ENCODE measurements at places on chromosomes 3 and 15.

DNA sequence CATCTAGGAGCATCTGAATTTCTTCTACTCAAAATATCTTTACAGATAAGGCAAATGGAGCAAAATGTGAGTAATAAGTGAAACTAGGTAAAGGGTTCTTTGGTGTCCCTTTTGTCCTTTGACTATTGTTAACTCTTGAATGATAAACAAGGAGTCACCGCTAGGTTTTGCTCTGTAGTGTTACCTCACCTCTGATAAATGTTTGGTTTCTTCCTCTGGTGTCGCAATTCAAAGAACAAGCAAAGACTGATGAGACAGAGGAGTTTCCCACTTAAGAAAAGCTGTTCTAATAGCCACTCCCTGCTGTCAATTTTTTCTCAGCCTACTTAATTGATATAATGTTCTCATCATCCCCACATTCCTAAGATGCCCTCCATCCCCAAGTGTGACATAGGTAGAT lies 925.9 kb downstream of the IGSF11 start:
- no peak for DNase-seq

GRCh38 chr3:190495796-190496195 lies 18.1 kb upstream of the IL1RAP start:
- DNase-seq: peak; percentile 88

DNA sequence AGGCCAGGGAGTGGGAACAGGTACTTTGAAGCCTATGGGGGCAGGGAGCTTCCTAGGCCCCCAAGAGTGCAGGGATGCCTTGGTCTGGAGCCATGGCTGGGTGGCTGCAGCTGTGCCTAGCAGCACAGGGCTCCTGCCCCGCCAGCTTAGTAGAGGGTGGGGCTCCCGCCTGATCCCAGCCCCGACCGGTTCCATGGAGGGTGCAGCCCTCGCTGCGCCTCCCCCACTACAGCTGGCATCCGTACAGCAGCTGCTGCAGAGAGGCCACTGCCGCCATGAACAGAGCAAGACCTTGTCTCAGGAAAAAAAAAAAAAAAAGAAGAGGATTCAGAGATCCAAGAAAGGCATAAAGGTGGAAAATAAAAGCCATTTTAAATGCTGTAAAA lies 277.2 kb downstream of the UBE2E2 start:
- no peak for DNase-seq

DNA sequence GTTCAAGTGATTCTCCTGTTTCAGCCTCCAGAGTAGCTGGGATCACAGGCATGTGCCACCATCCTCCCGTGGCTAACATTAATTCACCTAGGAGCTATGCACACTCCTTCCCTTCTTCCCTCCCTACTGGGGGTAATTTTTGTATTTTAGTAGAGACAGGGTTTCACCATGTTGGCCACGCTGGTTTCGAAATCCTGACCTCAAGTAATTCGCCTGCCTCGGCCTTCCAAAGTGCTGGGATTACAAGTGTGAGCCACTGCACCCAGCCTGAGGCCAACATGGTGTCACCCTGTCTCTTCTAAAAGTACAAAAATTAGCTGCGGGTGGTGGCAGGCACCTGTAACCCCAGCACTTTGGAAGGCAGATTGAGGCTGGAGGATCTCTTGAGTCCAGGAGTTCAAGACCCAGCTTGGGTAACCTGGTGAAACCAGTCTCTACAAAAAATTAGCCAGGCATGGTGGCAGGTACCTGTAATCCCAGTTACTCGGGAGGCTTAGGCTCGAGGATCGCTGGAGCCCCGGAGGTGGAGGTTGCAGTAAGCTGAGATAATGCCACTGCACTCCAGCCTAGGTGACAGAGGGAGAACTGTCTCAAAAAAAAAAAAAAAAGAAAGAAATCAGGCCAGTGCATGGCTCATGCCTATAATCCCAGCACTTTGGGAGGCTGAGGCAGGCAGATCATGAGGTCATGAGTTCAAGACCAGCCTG lies 6.1 kb downstream of the RNU5B-1 start:
- no peak for DNase-seq

DNA sequence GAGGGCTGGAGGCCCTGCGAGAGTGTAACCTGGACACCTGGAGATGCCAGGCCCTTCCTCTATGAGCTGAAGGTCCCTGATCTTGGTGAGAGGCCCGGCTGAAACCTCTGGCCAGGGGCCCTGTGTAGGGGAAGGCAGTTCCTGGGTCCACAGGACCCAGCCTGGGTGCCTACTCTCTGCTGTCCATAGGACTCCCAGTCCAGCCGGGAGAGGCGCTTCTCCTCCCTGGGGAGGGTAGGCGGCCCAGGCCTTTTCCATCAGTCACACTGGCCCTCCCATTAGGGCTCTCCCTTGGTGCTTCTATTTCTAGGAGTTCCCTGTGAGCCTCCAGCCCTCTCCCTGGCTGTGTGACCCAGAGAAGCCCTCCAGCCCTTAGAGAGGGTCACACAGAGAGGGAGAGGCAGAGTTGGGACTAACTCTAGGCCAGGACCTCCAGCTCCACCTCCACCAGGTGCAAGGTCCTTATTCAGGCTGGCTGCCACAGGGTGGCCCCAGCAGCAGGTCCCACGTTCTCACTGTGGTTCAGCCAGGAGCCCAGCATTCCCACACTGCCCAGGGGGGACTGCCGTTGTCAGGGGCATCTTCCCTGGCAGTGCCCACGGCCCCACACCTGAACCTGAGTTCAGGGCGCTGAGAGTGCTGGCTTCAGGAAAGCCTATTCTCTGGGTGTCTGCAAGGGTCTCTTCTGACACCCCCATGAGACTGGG lies 146.8 kb downstream of the SMAD6 start:
- DNase-seq: no peak

GRCh38 chr3:54756330-54756731 lies 171.5 kb downstream of the LRTM1 start:
- no peak for DNase-seq

DNA sequence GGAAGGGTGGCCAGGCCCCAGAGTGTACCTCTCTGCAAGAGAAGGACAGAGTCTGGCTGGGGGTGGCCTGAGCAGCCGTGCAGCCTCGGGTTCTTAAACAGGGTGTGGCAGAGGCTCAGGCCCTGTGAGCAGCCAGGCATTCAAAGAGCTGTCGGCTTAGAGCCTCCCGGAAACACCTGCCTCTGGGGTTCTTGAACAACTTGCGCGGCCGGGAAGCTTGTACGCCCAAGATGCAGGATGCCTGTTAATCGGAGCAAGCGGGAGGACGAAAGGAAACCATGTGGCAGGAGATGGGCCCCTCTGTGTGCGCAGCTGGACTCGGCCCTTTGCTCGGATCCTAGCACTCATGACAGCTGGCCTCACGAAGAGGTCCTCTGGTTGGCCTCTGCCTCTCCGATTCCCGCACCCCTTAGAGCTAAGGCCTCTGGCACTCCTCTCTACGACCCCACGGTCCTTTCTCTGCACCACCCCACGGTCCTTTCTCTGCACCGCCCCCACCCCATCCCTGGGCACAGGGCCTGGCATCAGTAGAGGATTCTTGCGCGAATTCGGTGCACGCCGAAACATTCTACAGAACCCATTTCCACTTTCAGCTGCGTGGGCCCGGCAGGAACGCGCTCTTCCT lies 23.9 kb upstream of the TXNRD3 start:
- no peak for DNase-seq

DNA sequence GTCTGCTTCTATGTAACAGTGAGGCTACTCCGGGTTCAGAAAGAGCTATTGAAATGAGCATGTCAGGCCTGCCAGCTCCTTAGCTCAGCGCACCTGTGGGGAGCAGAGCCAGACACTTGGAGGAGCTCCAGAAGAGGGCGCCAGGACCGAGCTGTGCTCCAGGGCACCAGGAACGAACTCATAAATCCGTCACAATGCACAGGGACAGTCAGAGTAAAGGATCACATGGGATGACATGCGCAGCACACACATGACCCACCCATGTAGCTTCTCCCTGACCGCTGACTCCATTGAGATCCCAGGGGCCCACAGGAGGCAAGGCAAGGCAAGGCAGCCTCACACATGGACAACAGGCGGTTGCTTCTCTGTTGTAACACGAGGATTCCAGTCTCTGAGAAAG lies 26.0 kb upstream of the GNB5 start:
- DNase-seq: no peak

DNA sequence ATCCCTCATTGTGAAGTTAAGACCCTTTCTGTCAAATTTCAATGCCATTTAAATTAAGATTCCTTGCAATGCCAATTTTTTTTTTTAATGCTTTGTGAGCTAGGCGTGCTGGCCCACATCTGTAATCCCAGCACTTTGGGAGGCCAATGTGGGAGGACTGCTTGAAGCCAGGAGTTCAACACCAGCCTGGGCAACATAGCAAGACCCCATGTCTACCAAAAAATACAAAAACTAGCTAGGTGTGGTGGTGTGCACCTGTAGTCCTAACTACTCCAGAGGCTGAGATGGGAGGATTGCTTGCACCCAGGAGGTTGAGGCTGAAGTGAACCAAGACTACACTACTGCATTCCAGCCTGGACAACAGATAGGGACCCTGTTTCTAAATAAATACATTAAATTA lies 5.6 kb upstream of the SH3BP5 start:
- DNase-seq: no peak

DNA sequence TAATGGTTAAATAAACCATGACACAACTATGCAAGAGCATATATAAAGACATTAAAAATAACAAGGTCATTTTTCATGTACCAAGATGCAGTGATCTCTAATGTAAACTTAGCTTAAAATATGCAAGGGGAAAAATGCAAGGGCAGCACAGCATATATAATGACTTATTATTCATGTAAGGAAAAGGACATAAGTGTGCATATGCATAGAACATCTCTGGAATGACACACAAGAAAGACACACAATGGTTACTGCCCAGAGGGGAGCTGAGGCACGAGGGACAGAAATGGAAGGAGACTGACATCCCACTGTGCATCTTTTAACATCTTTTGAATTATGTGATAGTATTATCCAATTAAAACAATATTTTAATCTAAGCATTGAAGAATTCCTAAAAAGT lies 79.0 kb downstream of the FHIT start:
- DNase-seq: no peak

DNA sequence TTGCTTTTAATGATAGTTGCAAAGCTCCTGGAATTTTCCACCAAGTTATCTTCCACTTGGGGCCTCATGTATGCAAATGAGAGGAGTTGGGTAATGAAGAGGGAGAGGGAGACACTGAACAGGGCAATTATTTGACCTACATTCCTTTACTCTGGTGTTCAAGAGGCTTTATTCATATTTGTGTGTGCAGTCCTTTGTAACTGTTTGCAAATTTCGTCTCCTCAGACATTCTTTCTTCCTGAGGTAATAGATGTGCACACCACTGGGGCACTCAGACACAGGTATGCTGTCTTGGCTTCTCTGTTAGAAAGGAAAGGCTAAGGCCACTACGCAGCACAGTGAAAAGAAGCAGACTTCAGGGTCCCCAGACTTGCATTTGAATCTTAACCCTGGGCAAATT lies 189.7 kb upstream of the IL12A start:
- no peak for DNase-seq

DNA sequence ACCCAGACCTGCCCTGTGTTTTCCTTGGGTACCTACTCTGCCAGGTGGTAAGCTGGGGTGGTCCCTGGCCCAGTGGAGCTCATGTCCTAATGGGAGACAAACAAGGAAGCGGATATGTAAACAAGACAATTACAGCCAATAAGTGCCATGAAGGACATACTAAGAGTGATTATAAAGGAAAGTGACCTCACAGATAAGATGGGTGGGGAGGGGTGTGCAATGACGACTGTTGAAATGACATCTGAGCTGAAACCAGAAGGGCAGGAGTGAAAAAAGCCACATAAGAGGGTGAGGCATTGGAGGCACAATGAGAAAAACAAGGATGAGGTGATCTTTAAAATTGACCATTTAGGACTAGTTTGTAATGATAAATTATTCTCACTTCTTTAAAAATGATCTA lies 336.2 kb upstream of the IL12A start:
- no peak for DNase-seq

GRCh38 chr3:142086581-142087090 lies 62.7 kb downstream of the TFDP2 start:
- no peak for DNase-seq

DNA sequence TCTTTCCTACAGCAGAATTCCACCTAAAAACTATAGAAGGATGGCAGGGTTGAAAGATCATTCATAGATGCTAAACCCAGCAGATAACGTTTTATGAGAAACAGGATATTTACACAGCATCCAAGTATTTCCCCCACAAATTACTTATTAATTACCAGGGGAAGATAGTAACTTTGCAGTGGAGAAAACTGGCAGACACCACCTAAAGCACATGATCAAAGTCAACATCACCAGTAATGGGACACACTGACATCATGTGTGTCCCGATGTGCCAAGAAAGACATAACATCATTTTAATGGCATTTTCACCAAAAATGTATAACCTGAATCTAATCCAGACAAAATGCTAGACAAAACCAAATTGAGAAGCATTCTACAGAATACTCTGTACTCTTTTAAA lies 220.4 kb upstream of the THBS1 start:
- DNase-seq: no peak

DNA sequence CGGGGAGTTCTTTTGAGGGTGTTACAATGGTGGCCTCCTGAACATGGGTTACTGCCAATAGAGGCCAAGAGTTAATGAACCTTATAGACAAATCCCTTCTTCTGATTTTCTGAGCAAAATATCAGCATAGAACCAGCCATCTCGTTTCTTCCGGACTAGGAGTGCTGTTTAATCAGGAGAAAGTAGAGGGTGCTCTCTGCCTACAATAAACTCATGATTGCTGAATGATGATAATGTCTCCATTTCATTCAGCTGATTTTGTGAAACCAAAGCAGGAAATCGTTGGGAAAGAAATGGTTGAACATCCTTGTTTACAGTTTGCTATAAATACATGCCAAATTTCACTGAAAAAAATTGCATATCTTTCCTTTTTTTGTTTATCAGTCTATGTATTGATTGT lies 142.8 kb upstream of the PLSCR5 start:
- no peak for DNase-seq

GRCh38 chr15:48936666-48937065 lies 27.1 kb downstream of the SHC4 start:
- DNase-seq: no peak

DNA sequence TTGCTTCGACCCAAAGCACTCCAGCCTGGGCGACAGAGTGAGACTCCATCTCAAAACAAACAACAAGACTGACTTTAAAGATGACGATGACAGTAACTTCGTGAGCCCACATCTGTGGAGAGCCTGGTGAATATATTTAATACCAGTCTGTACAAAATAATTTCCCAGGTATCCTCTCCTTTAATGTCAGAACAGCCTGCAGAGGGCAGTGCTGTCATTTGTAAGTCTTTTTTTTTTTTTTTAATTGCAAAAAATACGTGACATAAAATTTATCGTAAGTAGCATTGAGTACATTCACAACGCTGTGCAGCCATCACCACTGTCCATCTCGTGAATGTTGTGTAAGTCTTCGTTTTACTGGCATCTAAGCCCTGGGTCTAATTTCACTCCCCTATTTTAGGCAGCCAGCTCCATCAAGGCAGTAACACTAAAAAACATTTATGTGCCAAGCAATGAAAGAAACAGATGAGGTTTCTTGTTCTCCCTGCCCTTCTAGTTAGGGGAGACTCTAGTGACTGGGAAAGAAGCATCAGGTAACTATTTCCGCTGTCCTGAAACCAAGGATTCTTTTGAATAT lies 1.4 kb downstream of the HTD2 start:
- peak; percentile 35 for DNase-seq

DNA sequence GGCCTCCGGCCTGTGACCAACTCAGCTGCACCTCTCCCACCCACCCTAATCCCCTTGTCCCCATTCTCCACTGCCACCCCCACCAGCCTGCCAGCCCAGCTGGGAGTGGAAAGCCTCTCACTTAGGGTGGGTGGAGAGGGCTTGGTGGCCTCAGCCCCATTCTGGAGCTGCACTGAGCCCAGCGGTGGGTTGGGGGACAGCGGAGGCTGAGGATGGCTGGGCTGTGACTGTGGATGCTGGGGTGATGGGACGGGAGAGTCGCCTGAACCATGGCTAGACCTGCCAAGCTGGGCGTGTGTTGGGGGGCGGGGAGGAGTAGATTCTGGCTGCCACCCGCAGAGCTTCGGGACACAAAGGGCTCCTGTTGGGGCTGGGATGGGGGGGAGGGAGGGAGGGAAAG lies 1.8 kb downstream of the CLCN2 start:
- DNase-seq: no peak
